GM23338 (cell line): ENCODE measurements at places on chromosomes 6 and 20. TPM values are rescaled to one million over a fixed set of nuclear protein-coding genes. Genes with fewer than 3 reads are reported as not detected.

DNA sequence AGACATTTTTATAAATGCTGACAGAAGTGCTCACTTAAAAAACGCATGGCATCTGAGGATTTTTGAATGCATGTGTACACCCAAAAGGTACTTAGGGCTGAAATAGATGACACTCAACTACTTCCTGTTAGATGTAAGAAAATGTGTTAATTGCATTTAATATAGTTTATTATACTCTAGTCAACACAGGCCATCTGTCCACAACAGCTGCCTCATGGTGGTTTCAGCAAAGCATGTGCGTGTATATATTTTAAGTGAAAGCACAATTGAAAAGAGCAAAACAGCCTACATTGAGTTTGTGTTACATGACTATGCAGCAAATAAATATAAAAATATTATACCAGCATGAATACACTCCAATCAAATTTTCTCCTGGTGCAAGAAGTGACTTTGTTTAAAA lies 1233.0 kb upstream of the EYS start:
- no peak for DNase-seq

- no peak for DNase-seq
These were observed 20.8 kb downstream of the SDCBP2 start for GRCh38 chr20:1308067-1308701.

GRCh38 chr20:48398506-48399449 lies 429.0 kb downstream of the PREX1 start:
- DNase-seq = no peak

DNA sequence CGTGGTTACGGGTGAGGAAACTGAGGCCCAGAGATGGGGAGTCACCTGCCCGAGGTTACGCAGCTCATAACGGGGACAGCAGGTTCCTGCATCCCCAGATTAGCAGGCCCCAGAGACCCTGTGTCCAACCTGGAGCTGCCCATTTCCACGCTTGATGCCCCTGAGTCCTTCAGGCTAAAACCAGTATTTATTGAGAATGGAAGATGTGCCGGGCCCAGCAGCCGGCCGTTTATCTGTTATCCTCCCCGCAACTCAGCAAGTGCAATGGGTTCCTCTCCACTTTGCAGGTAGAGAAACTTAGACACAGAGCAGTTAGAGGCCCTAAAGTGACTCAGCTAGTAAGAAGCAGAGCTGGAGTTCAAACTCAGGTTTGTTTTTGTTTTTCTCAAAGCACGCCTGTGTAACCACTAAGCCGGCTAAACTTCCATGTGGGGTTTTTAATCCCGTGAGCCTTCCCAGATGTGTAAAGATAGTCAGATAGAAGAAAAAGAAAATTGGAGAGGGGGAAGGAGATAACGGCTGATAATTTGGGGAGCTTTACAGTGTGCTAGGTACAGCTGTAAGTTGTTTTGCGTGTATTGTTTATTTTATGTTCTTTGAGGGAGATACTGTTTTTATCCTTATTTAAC lies 775 bp downstream of the PFDN4 start:
- DNase-seq = peak; percentile 45

GRCh38 chr6:104705095-104705707 lies 154.5 kb downstream of the HACE1 start:
- no peak for DNase-seq

DNA sequence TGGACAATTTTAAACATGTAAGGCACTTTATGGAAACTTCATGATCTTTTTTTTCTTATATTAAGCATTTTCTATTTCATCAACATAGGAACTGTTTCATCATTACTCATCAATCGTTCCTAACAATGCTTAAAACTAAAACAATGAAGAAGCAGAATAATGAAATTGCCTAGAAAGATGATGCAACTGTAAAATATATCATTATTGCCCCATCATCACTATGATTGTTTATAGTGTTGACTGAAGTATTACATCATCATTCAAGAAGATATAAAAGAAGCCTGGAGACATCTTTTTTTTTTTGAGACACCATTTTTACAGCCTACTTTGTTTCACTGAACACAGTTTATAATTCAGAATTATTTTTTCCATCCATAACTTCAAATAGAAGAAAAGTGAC lies 147.2 kb downstream of the TRDN start:
- DNase-seq = no peak

GRCh38 chr20:43658069-43658722 lies 8.7 kb upstream of the MYBL2 start:
- peak; percentile 55 for DNase-seq

Gene LATS1
- polyA plus RNA-seq = 6.7 and 7.5 TPM in 2 replicates
